ENCODE measurements at places on chromosomes 6 and 20.

GRCh38 chr20:14415467-14415866, 78.1 kb upstream of the FLRT3 start:
- no peak for DNase-seq

- DNase-seq: no peak
Observed at GRCh38 chr20:32007787-32008616, 2.2 kb upstream of the CCM2L start.

DNA sequence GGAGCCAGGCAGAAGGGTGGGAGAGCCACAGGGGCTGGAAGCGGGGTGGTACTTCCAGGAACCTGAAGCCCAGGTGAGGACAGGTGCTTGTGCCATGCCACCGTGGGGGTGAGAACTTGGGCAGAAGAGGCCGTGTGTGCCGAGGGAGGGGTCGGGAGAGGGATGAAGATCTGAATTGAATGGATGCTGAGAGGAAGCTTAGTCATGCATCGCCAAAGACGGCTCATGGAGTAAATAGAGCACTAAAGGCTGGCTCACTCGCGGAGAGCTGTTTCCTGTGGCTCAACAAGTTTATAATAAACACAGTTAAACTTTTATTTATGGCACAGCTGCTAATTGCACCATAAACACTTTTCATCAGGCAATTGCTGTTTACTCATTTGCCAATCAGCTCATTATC, 21.7 kb upstream of the MYT1 start:
- no peak for DNase-seq

DNA sequence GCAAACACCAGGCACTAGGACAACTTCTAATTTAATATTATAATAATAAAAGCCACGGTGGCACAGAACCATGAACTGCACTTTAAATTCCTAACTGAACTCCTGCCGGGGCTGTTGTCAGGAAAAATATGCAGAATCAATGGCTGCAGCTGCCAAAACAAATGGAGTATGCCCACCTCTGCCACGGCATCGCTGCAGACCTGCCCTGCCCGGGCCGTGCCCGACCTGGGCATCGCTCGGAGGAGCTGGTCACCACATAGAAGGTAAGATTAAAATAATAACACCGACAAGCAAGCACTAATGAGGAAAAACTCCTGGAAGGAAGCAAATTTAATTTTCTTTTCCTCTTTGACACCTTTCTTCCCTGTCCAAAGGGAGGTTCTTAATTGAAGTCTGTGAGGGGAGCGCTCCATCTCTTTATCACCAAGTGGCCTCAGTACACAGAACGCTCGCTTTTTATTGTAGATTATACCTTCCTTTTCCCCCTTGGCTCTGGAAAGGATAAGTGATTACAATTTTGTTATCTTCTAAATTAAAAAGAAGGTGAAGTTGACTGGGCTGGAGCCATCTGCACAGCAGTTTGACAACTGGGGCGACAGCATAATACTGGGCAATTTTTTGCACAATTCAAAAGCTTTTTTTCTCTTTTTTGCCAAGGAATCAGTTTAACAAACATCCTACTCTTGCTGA, 351.3 kb downstream of the ZFAND3 start:
- no peak for DNase-seq

- DNase-seq: no peak
Observed at GRCh38 chr20:3995067-3995748, 20.1 kb downstream of the RNF24 start.
